Stimulated activated CD8-positive, alpha-beta memory T cell treated with anti-CD3 and anti-CD28 coated beads, Interleukin-4, amount 100 ng/mL, for 24 hours (primary cell): ENCODE measurements at places on chromosomes 1 and 21.

DNA sequence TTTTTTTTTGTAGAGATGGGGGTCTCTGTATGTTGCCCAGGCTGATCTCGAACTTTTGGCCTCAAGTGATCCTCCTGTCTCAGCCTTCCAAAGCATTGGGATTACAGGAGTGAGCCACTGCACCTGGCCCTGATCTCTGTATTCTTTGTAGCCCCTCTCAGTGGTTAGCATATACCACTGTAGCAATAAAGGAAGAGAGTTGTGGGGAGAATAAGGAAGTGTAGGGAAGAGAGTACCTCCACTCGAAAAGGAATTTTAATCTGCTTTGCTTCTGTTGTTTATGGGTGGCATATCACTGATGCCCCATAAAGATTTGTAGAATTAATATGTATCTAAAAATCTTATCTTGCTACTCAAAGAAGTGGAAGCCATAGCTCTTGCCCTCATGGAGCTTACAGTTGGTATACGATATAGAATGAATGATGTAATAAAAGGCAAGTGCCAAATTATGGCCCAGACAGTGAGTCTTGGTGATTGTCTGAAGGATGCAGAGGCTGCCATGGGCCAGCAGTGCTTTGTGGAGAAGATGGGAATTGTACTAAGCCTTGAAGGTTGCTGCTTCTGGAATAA is 96.0 kb downstream of the CLIC6 start:
- no peak for DNase-seq

GRCh38 chr1:87816646-87817045 is 488.0 kb downstream of the LMO4 start:
- no peak for DNase-seq

GRCh38 chr1:24516506-24516905 is 13.9 kb downstream of the RCAN3 start:
- no peak for DNase-seq

DNA sequence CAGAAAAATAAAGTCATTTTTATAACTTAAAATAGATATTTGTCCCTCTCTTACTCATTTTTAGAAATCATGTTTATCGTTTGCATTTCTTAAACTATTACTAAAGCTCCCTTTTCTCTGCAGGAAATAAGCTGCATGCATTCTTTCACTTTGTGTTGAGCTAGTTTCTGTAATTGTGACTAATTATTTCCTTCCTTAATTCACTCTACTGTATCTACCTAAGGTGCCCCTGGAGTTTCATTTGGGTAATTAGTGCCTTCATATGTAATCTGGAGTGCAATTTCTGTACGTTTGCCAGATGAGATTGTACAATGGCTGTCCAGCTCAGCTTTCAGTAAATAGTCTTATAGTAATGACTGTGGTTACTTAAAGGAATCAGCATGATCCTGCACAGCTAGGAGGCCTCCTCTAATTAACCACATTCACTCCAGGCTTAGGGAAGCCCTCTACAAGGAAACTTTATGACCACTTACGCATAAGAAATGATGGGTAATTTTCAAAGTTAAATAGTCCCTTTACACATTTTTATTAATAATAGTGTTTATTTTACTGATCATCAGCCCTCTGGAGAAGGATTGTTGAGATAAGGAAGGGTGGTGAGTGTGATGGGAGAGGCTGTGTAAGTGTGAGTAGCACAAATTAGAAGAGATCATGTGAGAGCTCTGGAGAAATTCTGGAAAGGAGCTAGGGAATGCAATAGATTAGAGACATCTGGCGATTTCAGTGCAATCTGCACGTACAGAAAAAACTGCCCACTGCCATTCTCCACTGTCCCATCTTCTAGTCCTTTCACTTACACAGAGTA is 86.8 kb downstream of the LRRC8C start:
- no peak for DNase-seq

DNA sequence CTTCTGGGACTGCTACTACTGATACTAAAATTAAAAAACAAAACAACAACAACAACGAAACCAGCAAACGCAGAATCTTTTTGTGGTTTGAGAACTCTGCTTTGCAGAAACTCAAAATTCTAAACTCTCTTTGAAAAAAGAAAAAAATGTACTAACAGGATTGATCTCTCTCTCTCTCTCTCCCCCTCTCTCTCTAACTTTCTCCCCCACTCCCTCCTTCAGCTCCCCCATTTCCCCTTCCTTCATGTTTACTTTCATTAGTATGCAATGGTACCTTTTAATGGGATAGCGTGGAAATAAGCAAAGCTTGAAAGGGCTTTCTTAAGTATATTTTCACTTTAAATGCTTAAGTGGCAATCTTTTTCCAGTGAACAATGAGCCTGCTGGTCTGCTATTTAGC is 562.6 kb upstream of the ADGRL2 start:
- DNase-seq: no peak

GRCh38 chr1:155882235-155882634 is 22.9 kb downstream of the SYT11 start:
- DNase-seq: no peak

DNA sequence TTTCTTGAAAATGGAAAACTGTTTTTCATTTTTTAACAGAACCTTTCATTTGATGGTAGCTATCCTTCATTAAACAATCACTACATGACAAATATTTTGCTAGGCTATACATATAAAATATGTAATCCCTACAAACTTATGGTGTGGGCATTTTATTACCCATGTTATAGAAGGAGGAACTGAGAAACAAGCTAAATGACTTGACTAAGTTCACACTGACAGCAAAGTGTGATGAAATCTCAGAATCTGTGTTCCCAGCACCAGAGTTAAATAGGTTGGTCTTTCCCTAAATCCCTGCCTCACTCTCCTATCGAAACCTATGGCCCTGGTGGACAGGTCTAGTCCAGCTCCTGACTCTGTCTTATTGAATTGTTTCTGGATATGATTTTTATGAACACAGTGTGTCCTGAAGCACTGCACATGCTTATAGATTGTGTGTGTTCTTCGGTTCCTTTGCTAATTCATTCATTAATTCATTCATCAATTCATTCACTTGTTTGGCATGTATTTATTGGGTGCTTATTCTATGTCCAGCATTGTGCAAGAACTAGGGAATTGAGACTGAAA is 301.0 kb downstream of the GRIK1 start:
- DNase-seq: no peak

DNA sequence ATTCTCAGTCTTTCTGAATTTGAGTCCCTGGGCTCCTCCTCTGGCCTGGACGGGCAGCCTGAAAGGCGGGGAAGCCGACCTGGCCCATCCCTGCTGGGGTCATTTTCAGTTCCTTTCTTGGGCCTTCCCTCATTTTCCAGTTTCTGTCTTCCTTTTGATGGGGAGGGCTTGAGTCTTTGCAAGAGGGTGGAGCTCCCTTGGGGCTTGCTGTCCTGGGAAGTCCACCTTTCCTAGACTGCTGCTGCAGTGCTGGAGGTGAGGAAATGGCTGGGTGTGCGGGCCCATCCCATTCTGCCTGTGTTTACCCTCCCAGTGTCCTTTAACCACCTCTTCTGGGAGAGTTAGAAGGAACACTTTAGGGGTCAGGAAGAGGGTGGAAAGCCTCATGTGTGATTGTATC is 40.4 kb upstream of the SYNC start:
- DNase-seq: no peak

DNA sequence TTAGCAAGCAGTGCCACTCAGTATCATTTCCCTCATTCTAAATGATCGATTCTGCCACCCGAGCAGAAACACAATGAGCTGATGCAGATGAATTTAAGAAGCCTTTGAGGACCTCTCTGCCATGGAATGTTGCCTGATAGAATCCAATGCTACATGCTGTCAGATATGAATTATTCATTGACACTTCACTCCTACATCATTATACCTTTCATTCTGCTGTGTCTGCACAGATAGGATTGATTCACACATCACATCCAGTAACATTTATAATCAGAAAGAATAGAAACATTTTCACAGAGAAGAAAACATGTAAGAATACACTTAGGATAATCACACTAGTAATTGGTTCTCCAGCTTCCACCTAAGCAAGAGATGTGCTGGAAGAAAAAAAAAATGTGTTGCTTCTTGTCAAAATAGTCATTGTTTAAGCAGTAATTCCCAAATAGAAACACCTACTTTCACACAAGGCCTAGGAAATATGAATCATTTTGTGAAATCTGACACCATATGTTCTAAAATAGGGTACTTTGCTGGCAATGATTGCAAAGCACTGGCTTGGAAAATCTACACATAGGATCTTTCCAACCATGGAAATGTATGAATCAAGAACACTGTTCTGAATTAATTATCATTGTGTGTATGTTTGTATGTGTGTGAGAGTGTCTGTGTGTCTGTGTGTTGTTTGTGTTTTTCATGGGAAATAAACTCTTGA is 110.1 kb downstream of the GRIK1 start:
- DNase-seq: no peak

DNA sequence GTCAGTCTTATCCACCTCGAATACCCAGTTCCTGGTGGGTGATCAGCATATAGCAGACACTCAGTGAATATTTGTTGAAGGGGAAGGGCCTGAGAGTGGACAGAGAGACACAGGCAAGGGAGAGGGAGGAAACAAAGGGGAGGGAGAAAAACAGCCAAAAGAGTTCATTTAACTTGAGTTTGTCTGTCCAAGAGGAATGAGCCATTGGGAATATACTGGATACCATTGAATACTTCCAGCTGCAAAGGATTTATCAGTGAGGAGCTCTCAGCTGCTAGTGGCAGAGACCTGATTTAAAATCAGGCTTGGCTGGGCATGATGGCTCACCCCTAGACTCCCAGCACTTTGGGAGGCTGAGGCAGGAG is 11.5 kb upstream of the BGLAP start:
- no peak for DNase-seq

DNA sequence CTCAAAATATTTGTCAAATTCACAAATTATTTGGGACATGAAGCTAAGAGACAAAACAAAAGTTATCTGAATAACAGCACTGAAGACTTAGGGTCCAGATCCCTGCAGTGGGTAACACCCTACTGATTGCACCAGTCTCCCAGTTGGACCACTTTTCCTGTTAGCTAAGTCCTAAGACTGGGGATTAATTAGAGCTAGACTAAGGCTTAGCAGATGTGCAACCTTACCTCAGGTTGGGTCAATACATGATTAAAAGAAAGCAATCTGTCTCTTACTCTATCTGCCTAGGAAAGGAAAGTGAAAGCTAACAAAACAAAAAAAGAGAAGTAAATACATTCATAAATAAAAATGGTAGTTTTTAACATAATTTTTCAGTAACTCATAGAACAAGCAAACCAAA is 737.2 kb upstream of the CHRM3 start:
- no peak for DNase-seq

GRCh38 chr1:239250353-239251035 is 135.9 kb upstream of the CHRM3 start:
- no peak for DNase-seq

DNA sequence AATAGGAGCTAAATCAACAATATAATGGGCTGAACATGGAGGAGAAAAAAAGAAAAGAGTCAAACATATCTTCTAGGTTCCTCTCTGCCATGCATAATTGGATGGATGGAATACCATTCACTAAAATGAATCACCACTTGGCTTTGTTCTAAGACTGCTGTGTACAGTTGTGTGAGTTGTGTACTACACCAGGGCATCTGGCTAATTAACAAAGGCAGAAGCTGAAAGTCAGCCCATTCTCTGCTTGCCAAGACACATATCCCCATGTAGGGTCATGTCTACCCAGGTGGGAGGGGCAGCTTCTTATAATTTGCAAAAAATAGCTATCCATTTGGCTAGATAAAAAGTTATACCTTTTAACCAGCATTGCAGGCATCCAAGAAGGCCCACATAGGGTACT is 21.0 kb downstream of the JUN start:
- DNase-seq: no peak

DNA sequence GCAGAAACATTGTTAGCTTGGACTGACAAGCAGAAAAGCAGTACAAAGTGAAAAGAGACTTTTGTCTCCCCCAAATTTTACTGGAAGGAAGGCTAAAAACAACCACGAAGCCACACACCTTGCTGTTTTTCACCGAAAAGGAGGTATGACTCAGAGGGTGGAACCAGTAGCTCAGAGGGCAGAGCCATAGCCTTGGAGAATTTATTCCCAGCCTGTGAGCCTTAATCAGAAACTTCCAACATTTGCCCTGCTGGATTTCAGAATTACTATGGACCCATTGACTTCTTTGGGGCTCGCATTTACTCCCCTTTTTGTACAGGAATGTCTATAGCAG is 32.0 kb downstream of the RPS6KC1 start:
- DNase-seq: no peak

GRCh38 chr1:230647321-230647720 is 5.0 kb downstream of the COG2 start:
- DNase-seq: no peak

GRCh38 chr1:229889031-229889517 is 178.0 kb upstream of the GALNT2 start:
- no peak for DNase-seq

DNA sequence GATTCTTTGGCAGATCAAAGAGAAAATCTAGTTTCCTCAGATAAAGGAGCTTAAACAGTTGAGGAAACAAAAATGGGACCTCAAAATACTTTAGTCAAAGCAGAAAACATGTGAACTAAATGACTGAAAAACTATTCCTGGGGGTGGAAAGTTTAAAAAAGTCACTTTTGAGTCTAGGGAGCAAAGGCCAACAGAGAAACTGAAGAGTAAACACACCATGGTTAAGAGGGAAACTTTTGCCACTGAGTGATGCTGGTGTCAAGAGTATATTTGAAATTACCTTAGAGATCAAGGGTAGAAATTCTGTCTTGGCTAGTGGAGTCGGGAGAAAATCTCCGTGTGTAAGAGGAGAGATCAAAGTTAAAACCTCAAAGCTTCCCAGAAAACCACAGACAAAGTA is 501.2 kb upstream of the ADGRL4 start:
- no peak for DNase-seq

GRCh38 chr1:14616632-14617396 is 18.3 kb downstream of the KAZN start:
- no peak for DNase-seq

GRCh38 chr1:71829346-71829745 is 453.0 kb downstream of the NEGR1 start:
- no peak for DNase-seq

DNA sequence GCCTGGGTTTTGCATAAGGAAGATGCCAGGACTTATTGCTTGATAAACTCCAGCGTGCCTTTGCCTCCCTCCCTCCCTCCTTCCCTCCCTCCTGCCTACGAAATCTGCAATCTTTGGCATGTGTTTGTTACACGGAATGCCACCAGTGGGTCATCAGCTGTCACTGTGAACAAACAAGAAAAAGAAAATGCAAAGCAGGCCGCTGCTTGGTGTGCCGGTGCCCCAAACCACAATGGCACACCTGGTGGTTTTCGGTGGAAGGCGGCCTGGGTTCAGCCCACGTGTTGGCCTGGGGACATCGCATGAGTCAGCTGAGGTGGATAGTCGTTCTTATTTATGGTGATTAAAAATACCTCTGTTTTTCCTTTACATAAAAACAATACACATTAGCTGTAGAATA is 16.3 kb upstream of the IFNLR1 start:
- no peak for DNase-seq

DNA sequence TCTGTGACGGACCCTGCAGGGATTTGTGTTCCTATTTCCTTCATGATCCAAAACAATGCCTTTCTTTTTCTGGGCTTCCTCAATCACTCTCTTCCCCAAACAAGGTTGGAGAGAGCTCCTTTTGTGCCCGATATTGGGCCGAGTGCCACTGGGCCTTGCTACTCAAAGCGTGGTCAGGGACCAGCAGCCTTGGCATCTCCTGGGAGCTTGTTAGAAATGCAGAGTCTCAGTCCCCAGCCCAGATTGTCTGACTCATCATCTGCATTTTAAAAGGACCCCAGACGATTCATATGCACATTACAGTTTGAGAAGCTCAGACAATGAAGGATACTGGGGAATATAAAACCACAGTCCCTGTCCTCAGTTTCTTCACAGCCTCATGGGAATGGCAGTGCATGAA is 19.9 kb downstream of the ADORA1 start:
- DNase-seq: no peak

- DNase-seq: no peak
These were observed 14.2 kb downstream of the RHOC start for GRCh38 chr1:112692681-112693080.
